ENCODE measurements at places on chromosomes 1 and 21.
A peak's percentile ranks its signal among the peaks of the same experiment; 100 is the strongest.

GRCh38 chr1:232274236-232274855 is 355.6 kb downstream of the SIPA1L2 start:
- no peak for DNase-seq
- H3K27me3 ChIP-seq, result no peaks in the 10 kb centered on the region
- no peaks in the 10 kb centered on the region for H3K4me1 ChIP-seq
- no peak overlapping the region for H3K4me3 ChIP-seq

- no peak for DNase-seq
- no peaks in the 10 kb centered on the region for H3K4me1 ChIP-seq
- no peak overlapping the region for H3K4me3 ChIP-seq
Measured at GRCh38 chr1:213066363-213066762, 15.3 kb downstream of the RPS6KC1 start.

DNA sequence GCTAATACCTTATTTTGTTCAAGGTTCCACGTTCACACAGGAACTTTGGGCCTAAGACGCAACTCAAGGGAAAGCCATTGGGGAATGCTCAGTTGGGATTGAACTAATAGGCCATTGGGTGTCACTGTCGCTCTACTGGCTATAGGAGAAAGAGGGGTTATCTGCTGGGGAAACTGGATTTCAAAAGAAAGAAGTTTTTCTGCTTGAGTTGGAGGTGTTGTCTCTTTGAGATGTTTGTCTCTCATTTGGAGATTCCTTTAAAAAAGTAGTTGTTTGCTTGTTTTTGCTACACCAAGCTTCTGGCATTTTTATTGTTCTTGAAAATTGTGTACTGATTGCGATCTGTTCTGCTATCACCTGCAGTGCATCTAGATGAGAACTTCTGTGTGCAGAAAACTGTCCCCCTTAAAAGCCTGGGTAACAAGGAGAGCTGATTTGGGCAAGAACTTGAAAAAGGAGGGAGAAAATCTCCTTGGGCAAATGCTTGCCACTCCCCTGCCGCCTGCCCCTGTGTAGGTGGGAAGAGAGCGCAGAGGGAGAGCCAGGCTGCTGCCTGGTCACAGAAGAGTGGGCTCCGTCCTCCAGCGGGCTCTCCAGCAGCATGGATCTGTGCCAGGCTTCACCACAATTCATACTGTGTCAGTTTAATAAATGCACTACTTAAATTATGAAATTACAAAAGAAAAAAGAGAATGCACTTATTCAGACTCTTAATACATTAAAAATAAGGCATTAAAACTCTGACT is 39.9 kb downstream of the PEX14 start:
- no peak overlapping the region for H3K27ac ChIP-seq
- H3K4me3 ChIP-seq, result no peak overlapping the region
- no peaks in the 10 kb centered on the region for H3K36me3 ChIP-seq
- DNase-seq, result peak; percentile 29
- peaks cover 20% of the 10 kb centered on the region for H3K4me1 ChIP-seq

- H3K27me3 ChIP-seq, result no peaks in the 10 kb centered on the region
- H3K36me3 ChIP-seq, result no peaks in the 10 kb centered on the region
- no peak overlapping the region for H3K27ac ChIP-seq
- no peaks in the 10 kb centered on the region for H3K4me1 ChIP-seq
- H3K4me3 ChIP-seq, result no peak overlapping the region
- no peak for DNase-seq
Measured at GRCh38 chr1:34847094-34847493, 12.5 kb downstream of the SMIM12 start.

- no peak overlapping the region for H3K4me3 ChIP-seq
- H3K4me1 ChIP-seq, result peaks cover 36% of the 10 kb centered on the region
- H3K27ac ChIP-seq, result no peak overlapping the region
- no peaks in the 10 kb centered on the region for H3K27me3 ChIP-seq
- no peaks in the 10 kb centered on the region for H3K36me3 ChIP-seq
- peak; percentile 8 for DNase-seq
Measured at GRCh38 chr1:115429241-115429640, 91.2 kb upstream of the NGF start.

Data from HCT116 (cell line).